ENCODE measurements at places on chromosomes 7 and 10. TPM values are rescaled to one million over a fixed set of nuclear protein-coding genes. Genes with fewer than 3 reads are reported as not detected.

ANKRD1 gene
- total RNA-seq, result not detected

PTN gene
- total RNA-seq, result not detected

ZP3 gene
- 4.0 TPM for total RNA-seq

NKX2-3 gene
- not detected for total RNA-seq

TMEM176A gene
- not detected for total RNA-seq

DNA sequence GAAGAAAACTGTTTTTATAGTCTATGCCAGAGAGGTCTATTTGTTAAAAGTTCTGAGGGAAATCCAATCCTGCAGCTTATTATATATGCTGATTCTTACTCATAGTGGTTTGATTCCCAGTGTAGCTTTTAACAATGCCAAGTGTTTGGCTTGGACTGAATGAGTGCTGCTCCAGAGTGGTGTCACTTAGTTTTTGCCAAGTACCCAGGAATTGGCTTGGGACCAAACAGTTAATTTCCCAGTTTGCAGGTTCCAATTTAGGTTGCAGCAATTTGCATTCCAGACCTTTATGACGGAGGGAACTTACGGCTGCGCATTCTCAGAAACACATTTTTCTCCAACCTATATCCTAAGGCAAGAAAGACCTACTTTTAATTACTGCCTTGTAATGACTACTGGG lies 32.4 kb downstream of the NSUN6 start:
- H3K36me3 ChIP-seq, result peaks cover 40% of the 10 kb centered on the region
- no peak overlapping the region for H3K27ac ChIP-seq

GRCh38 chr10:98404571-98405359 lies 10.2 kb downstream of the PYROXD2 start:
- no peak for DNase-seq
- H3K4me1 ChIP-seq, result peaks cover 10% of the 10 kb centered on the region
- H3K27me3 ChIP-seq, result no peaks in the 10 kb centered on the region
- H3K27ac ChIP-seq, result peak overlapping the region; percentile 36

GRCh38 chr10:132383101-132383500 lies 13.9 kb upstream of the PWWP2B start:
- no peak for DNase-seq
- H3K27ac ChIP-seq, result no peak overlapping the region
- H3K36me3 ChIP-seq, result no peaks in the 10 kb centered on the region
- H3K27me3 ChIP-seq, result peaks cover 2% of the 10 kb centered on the region

DNA sequence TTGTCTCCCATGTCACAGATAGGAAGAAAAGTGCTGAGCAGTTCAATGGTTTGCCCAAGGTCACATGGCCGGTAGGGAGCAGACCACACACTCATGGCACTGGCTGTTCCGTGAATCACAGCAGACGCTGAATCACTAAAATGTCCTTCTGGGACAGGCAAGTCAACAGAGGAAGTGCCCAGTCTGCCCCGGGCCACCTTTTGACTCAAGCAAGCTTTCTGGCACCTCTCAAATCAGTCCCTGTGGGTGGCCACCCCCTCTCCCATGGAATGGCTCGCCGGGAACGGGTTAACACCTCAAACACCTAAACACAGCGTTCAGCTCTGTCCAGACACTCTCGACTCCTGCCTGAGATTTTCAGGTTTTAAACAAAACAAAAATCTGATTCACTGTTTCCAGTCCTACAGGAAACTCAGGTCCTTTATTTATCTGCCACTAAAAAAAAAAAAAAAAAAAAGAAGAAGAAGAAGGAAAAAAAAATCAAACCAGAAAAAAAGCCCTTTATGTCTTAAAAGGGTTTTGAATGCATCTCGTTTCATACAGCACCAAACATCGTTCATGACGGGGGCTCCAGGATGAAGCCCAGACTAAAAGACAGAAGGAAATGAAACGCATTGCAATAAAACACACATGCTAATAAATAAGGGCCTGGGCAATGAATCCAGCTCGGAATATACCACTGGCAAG lies 15.5 kb downstream of the CARD11 start:
- no peak for DNase-seq
- peaks cover 54% of the 10 kb centered on the region for H3K4me1 ChIP-seq
- peak overlapping the region; percentile 61 for H3K27ac ChIP-seq
- no peaks in the 10 kb centered on the region for H3K27me3 ChIP-seq
- H3K36me3 ChIP-seq, result peaks cover 82% of the 10 kb centered on the region

DNA sequence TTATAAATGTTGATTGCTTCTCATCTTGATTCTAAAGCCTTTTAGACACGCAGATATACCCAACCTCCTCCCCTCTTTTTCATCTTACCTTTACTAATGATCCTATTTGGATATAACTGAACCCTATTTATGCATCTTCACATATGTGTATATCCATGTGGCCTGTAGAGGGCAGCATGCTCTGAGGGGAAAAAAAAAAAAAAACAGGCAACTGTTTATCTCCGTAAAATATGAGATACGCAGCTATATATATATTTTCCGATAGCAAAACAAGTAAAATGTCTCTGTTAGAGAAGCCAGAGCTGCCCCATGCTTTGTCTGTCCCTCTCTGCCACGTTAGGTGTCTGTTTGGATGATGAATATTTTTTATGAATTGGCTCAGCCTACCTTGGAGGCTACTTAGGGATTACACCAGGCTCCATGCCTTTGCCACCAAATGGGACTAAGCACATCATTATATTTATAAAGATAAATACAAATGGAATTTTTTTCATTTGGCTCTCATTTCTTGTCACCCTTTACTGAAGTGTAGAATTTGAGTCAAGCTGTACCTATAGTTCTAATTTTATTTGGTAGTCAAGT lies 174.8 kb upstream of the FZD1 start:
- peaks cover 1% of the 10 kb centered on the region for H3K27me3 ChIP-seq
- no peak overlapping the region for H3K4me3 ChIP-seq
- H3K27ac ChIP-seq, result no peak overlapping the region
- DNase-seq, result no peak

DNA sequence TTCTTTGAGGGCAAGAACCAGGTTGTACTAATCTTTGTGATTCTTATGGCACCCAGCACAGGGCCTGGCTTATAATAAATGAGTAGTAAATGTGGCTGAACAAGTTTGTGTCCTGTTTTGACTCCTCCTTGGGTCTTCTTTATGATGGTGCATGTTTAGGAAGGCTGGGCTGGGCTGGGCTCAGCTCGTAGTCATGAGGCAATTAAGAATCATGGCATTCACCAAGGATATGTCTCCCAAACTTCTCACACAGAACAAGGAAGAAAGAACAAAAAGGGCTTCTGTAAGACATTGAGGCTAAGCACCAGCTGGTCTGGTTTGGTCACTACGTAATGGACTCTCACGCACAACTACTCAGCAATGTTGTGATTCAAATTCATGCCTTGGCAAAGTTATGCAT lies 30.5 kb upstream of the YAE1 start:
- no peak overlapping the region for H3K4me3 ChIP-seq
- no peak overlapping the region for H3K27ac ChIP-seq
- H3K36me3 ChIP-seq, result no peaks in the 10 kb centered on the region
- peaks cover 3% of the 10 kb centered on the region for H3K27me3 ChIP-seq
- H3K4me1 ChIP-seq, result no peaks in the 10 kb centered on the region

DNA sequence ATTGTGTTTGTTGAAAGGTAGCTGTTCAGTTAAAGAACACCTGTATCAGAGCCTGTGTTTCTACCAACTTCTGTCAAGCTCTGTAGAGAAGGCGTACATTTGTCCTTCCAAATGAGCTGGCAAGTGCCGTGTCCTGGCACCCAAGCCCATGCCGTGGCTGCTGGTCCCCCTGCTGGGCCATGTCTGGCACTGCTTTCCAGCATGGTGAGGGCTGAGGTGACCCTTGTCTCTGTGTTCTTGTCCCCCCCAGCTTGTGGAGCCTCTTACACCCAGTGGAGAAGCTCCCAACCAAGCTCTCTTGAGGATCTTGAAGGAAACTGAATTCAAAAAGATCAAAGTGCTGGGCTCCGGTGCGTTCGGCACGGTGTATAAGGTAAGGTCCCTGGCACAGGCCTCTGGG lies 154.9 kb downstream of the EGFR start:
- no peak for DNase-seq
- no peak overlapping the region for H3K4me3 ChIP-seq
- H3K27ac ChIP-seq, result no peak overlapping the region
- H3K4me1 ChIP-seq, result no peaks in the 10 kb centered on the region
- no peaks in the 10 kb centered on the region for H3K27me3 ChIP-seq

DNA sequence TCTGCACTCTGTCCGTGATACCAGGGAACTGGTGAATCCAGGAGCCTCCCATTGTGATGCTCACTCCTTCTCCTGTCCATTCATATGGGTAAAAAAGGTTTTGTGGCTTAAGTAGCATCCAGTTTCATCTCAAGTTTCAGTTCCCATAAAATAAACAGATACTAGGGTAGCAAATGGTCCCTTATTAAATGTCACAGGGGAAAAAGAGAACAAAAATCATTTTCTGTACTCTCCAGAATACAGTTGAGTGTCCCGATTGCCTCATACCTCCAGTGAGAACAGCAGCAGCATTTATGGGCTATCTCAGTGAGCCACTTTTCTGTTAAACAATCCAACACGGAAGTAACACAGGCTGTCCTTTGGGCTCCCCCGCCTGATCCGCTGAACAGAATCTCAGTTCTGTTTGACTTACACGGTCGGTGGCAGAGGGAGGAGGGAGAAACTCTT lies 179.6 kb downstream of the CELF2 start:
- peaks cover 96% of the 10 kb centered on the region for H3K36me3 ChIP-seq
- H3K27ac ChIP-seq, result peak overlapping the region; percentile 72
- no peaks in the 10 kb centered on the region for H3K27me3 ChIP-seq
- H3K4me3 ChIP-seq, result no peak overlapping the region
- peaks cover 92% of the 10 kb centered on the region for H3K4me1 ChIP-seq

DNA sequence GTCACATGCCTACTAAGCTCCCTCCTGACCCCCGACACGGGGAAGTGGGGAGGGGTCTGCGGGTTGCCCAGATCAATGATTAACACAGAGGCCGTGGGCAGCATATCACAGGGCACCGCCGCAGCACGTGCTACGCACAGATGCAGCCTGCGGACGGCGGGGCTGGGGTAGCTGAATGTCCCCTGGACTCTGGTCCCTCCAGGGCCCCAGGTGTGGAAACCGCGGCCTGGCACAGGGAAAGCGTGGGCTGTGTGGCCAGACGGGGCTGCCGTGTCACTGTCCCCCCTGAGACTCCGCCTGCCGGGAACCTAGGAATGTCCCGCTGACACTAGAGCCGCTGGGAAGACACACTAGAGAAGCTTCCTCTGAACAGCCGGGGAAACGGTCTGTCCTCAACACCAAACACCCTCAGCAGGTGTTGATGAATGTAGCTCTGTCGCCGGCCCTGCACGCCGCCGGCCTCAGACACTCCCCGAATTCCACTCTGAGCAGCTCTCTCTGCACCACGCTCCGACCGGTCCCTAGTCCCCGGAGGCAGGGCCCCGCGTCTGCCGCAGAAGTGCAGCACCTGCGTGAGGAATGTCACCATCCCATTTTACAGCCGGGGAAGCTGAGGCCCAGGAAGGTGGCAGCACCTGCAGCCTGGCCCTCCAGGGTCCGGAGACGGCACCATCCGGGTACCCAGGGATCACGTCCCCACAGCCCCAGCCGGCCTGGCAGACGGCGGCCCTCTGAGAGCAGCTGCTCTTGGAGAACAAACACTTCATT lies 33.4 kb upstream of the PDGFA start:
- no peak overlapping the region for H3K4me3 ChIP-seq
- DNase-seq, result no peak

GRCh38 chr7:134919240-134919641 lies 67.1 kb upstream of the AGBL3 start:
- no peaks in the 10 kb centered on the region for H3K36me3 ChIP-seq
- H3K27ac ChIP-seq, result no peak overlapping the region
- no peak for DNase-seq
- no peaks in the 10 kb centered on the region for H3K4me1 ChIP-seq
- no peak overlapping the region for H3K4me3 ChIP-seq

GRCh38 chr7:151384352-151384697 lies 25.5 kb downstream of the WDR86 start:
- DNase-seq, result no peak
- H3K4me3 ChIP-seq, result no peak overlapping the region
- no peaks in the 10 kb centered on the region for H3K36me3 ChIP-seq

GRCh38 chr7:158063850-158064610 lies 523.6 kb downstream of the PTPRN2 start:
- H3K27me3 ChIP-seq, result no peaks in the 10 kb centered on the region
- no peaks in the 10 kb centered on the region for H3K36me3 ChIP-seq
- H3K4me3 ChIP-seq, result no peak overlapping the region
- DNase-seq, result no peak
- H3K27ac ChIP-seq, result no peak overlapping the region
- no peaks in the 10 kb centered on the region for H3K4me1 ChIP-seq

Measured in activated CD8-positive, alpha-beta T cell treated with anti-CD3 and anti-CD28 coated beads, Interleukin-2, amount 10 ng/mL, durations not matched to agents 7 days and 5 days (primary cell).